Thyroid gland (tissue), 4 donors: ENCODE measurements at places on chromosomes 7 and 10. TPM values are rescaled to one million over a fixed set of nuclear protein-coding genes. Genes with fewer than 3 reads are reported as not detected.

Gene ALDH18A1
- 88.2 TPM for total RNA-seq

Gene PNLIP
- total RNA-seq = not detected

- no peak for DNase-seq
Observed at GRCh38 chr7:157490465-157490912, 153.7 kb downstream of the DNAJB6 start.

Gene TMEM176B
- total RNA-seq = 23.3 TPM

Gene POMZP3
- total RNA-seq = 2.7 TPM

GRCh38 chr10:103731609-103732270 is 123.6 kb downstream of the SH3PXD2A start:
- DNase-seq = no peak

DNA sequence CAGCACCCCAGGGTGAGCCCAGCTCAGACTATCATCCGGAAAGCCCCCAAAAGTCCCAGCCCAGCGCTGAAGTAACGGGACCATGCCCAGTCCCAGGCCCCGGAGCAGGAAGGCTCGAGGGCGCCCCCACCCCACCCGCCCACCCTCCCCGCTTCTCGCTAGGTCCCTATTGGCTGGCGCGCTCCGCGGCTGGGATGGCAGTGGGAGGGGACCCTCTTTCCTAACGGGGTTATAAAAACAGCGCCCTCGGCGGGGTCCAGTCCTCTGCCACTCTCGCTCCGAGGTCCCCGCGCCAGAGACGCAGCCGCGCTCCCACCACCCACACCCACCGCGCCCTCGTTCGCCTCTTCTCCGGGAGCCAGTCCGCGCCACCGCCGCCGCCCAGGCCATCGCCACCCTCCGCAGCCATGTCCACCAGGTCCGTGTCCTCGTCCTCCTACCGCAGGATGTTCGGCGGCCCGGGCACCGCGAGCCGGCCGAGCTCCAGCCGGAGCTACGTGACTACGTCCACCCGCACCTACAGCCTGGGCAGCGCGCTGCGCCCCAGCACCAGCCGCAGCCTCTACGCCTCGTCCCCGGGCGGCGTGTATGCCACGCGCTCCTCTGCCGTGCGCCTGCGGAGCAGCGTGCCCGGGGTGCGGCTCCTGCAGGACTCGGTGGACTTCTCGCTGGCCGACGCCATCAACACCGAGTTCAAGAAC is 1.1 kb downstream of the VIM start:
- peak; percentile 87 for DNase-seq

Gene KLF14
- total RNA-seq = not detected

DNA sequence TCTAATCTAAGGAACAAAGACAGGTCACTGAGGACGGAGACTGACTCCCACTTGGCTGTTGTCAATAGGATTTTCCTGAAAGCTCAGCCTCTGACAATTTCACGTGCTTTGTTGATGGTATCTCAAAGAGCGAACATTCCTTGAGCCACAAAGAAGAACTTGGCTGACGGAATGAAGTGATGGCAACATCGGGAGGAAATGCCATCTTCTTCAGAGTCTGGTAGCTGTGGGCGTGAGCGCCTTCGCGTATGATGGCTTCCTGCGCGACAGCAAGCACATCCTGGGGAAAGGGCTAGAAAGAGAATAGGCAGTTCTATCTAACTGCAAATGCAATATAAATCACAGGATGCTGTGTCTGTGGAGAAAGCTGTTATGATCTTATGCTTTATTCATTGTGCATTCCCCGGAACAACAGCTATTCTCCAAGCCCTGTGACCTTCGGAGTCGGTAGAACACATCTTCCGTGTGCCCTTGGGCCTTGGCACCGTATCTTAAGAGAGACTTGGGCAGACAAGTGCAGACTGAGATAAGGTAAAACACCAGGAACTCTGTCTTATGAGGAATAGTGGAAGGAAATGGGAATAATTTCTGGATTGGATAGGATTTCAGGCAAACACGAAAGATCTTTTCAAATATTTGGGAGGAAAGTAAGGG is 19.6 kb upstream of the GTPBP4 start:
- no peak for DNase-seq
